A172 (cell line): ENCODE measurements at places on chromosomes 5 and 9.
A peak's percentile ranks its signal among the peaks of the same experiment; 100 is the strongest.

GRCh38 chr9:83622939-83623678 lies at the start of gene IDNK:
TSS of gene IDNK (plus strand) at chr9:83623143. CDS start at chr9:83623172, 29 bp downstream.
- DNase-seq: peak; percentile 81

DNA sequence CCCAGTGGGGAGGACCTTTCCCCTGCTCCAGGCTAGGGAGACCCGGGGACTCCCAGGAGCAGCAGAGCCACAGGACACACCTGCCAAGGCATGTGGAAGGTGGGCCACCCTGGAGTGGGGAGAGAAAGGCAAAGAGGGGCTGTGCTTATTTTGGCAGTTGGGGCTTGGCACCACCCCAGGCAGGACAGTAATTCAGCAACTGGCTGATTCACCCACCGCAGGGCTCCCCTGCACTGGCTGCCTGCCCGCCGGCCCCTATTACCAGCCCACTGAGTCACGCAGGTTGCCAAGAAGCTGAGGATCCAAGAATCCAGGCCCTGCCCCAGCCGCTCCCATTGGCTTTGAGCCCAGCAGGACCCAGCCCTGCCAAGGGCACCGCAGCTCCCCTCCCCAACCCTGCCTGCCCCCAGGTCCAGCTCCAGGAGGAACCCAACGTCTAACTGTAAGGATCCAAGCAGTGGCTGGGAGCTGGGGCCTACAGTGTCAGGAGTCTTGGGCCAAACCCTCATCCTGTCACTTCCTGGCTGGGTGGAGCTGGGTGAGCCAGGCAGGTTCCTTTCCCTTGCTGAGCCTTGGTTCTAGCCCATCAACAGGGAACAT lies 14.2 kb upstream of the RALGDS start:
- DNase-seq: peak; percentile 99

GRCh38 chr5:38297830-38298608 lies 39.7 kb downstream of the EGFLAM start:
- no peak for DNase-seq

DNA sequence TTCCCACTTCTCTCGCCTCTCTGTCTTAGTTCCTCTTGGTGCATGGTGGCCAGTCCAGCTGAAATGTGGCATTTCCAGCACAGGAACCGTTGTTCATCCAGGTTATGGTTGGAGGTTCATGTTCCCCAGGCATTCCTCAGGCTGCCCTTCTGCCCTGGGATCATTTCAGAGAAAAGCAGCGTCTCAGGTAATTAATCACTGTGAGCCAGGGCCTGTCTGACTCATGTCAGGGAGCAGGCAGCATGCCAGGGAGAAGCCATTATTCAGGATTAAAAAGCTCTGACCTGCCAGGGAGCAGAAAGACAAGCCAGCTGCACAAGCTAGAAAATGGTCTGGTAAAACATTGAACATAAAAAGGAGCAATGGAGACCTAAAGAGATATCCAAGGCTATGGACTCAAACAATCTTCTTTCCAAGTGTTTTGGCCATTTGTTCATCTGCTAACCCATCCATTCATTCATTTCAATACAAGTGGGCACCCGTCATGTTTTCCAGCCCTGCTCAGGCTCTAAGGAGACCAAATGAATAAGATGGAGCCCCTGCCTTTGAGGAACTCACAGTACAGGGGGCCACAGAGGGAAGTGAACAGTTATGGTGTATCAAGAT lies 241.4 kb downstream of the DRD1 start:
- peak; percentile 92 for DNase-seq

- DNase-seq: peak; percentile 41
These were observed at the start of gene C9orf72 for GRCh38 chr9:27572918-27573633. TSS of gene C9orf72 (minus strand) at chr9:27573481. CDS start at chr9:27567120, 6,361 bp downstream.

DNA sequence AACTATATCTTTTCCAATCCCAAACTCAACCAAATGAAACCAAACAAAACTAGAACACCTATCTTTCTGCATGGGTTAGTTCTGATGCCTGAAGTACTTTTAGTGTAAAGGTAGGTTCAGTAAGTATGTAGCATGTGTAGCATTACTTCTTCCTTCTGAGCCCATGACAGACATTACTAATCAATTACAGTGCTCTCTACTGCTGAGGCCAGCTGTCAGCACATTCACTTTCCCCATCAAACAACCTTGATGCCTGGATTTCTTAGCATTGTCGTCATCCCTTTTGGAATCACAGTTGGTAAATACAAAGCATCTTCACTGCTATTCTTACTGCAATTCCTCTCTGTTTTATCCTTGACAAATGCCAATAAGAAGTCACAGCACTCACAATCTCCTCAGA lies 103.2 kb downstream of the PTTG1 start:
- DNase-seq: no peak

DNA sequence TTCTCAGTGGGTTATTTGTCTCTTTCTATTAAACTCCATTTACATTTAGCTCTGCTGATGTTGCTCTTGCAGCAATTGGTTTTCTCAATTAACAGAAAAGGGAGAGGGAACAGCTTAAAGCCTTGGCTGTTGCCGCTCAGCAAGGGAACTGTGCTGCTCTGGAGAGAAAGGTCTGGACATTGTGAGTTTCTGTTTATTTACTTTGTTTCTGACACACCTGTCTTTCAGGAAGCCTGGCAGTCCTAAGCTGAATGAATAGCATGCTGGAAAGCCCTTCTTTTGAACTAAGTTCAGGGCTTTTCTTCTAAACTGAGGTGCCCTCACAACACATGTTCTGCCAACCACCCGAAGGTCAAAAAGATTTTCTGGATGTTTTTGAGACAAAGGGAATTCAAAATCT lies 491.9 kb downstream of the PDE4D start:
- no peak for DNase-seq

DNA sequence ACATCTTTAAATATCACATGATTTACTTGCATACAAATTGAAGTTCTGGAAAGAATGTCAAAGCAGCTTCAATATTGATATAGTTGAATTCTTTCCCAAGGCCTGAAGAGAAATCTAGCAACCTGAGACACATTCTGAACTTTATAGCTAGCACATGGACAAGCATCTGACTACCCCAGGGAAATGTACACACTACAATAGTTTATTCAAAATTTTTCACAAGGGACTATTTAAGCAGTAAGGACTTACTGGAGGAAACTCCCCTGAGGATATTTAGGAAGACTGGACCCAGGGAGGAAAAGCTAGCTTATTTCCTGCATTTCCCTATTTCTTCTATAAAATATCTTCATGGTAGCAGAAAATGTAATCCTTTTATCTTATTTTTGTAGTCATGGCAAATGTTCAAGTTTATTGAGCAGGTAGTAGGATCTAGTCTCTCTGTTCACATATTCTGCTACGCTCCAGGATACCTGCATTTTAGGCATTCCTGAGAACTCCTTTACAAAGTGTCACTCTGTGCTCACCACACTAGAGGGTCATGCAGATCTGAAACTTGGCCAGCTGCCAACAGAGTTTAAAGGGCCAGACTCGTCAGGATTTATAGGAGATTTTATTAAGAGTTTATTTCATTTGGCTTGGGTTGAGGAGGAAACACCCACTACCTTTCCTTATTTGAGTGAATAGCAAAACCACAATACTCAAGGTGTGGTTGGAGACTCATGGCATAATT lies 348.4 kb upstream of the FTMT start:
- peak; percentile 1 for DNase-seq

GRCh38 chr5:63963080-63963735 lies 963 bp upstream of the HTR1A start:
- peak; percentile 63 for DNase-seq

DNA sequence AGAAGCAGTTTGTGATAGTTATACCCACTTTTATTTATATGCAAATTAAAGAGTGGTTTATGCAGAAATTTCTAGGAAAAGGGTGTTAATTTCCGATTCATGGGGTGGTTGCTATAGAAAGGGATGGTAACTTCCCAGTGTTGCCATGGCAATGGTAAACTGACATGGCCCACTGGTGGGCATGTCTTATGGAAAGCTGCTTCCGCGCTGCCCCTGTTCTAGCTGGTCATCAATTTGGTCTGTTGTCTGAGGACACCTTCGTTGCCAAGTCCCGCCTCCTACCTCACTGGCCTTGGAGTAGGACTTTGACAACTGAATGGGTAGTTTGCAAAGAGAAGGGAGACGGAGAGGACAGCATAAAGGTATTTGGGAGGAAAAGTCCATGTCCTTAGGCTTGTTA lies 74.0 kb upstream of the SMIM23 start:
- no peak for DNase-seq

DNA sequence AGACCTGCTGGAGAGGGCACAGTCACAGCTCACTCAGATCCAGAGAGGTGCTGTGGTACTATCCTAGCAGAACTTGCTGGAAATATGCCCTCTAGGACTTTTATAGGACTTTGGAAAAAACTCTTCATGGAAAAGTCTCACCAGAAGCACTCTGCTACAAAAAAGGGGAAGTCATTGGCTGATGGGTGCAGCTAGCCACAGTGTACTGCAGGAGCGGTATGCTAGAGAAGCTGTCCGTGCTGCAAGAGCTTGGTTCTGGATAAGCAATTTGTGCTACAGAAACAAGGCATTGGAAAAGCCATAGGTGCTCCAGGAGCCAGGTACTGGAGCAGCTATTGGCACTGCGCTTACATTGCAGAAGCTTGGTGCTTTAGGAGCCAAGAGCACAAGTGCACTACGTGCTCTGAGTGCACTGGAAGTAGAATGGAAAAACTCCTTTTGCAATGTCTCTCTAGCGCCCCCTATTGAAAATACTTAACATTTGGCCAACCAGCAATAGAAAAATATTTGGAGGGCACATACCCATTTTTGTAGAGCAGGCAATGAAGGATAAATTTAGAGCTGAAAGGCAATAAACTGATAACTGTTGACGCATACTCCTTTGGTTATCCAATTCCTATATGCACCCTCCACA lies 83.4 kb downstream of the MEGF10 start:
- DNase-seq: no peak

DNA sequence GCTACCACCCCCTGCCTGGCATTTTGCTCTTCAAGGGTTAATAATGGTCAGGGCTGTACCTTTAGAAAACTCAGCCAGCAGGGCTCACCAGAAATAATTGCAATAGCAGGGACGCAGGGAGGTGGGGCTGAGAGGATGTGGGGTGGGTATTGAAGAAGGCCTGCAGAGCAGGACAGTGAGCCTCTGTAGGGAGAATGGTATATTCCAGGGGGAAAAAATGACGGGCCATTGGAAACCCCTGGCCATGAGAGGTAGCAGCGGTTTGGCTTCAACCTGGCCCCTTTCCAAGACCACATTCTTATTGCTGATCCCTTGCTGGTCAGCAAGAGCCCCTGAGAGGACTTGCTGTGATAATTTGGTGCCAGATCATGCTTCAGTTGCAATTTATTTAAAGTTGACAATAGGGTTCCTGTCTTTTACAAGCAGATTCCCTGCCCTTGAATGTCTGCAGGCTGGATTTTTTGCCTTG lies 36.7 kb upstream of the CTNNA1 start:
- peak; percentile 49 for DNase-seq

DNA sequence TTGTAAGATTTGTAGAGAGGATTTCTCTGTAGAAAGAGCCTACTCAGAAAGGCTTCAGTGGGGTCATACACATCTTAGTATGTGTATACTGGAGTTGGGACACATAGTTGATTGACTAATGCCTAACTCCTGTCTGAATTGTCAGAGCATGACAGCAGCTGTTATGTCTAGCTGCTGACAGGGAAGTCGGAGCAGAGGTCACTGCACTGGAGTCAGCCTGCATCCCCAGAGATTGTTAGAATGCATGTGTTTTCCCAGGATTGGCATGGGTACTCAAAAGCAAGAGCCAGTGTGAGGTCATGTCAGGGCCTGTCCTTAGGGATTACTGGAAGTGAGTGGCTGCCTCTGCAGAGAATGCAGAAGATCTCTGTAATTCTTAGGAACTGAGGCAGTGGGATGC lies 82.7 kb downstream of the ITGA1 start:
- DNase-seq: no peak

GRCh38 chr9:30775236-30775635 lies 1609.2 kb upstream of the ACO1 start:
- no peak for DNase-seq

DNA sequence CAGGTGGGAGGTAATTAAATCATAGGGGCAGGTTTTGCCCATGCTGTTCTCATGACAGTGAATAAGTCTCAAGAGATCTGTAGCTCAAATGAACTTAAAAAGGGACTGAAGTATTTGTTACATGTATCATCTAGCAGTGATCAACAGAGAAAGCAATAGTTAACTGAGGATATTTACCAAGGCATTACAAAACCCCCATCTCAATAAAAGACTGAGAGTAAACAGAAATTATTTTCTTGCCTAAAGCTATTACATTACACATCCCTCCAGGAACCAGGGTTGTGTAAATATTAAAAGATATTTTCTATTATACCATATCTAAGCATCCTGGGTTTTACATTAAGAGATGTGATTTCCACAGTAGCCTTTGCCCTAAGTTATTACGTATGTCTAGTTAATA lies 169.9 kb downstream of the CTNND2 start:
- no peak for DNase-seq
